ENCODE measurements at places on chromosomes 3 and 15. TPM values are rescaled to one million over a fixed set of nuclear protein-coding genes. Genes with fewer than 3 reads are reported as not detected.
A peak's percentile ranks its signal among the peaks of the same experiment; 100 is the strongest.

SPESP1 gene
- total RNA-seq, result 7.6 TPM

TRH gene
- total RNA-seq, result not detected

CHDH gene
- 3.7 TPM for total RNA-seq

PRICKLE2 gene
- total RNA-seq, result 8.7 TPM

CHRNA3 gene
- total RNA-seq, result 0.25 TPM

GRCh38 chr3:182226995-182227394 is 515.3 kb downstream of the SOX2 start:
- DNase-seq, result no peak

- DNase-seq, result peak; percentile 74
Measured at GRCh38 chr15:31326875-31327668, 437 bp downstream of the KLF13 start.

GRCh38 chr15:73959012-73959581 is 32.8 kb downstream of the LOXL1 start:
- no peak for DNase-seq

DNA sequence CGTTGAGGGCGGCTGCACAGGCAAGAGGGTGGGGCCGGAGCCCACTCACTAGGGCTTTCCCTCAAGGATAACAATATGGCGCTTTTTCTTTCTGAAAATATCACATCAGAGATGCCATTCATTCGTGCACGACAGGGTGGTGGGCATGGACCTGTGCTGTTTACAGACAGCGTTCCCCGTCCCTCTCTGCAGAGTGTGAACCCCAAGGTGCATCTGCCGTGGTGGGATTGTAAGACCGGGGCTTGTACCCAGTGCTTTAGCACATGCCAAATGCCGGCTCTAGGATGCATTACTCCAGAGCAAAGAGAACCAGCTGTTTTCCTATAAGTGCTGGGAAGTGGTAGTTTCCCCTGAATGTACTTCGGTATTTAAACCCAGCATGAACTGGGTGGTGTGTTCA is 37.0 kb downstream of the CHDH start:
- no peak for DNase-seq

DNA sequence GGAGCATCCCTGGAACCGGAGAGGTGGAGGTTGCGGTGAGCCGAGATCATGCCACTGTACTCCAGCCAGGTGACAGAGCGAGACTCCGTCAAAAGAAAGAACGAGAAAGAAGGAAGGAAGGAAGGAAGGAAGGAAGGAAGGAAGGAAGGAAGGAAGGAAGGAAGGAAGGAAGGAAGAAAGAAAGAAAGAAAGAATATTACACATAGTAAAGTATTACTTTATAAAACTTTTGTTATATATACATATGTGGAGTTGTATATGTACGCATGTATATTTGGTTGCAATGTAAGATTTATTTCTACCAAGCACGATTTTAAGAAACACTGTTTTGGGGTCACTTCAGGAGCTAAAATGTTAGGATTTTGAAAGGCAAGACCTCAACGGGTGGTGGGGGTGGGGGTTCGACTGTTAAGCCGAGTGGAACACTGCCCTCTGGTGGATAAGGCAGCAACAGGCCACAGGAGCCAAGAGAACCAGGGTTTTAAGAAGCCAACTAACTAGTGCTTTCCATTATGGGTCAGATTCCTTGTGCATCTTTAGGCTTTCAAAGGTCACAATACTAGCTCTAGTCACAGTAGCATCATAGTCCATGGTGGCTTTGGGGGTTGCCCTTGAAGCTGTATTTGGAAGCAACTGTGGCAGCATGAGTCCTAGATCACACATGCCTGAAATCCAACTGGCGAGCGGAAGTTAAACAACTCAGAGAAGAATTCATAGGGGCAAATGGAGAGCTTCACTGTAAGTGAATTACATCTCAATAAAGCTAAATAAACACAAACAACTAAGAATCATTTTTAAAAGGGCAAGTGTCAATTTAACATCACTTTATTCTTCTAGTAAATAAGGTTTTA is 22.5 kb downstream of the GLB1 start:
- peak; percentile 45 for DNase-seq

DNA sequence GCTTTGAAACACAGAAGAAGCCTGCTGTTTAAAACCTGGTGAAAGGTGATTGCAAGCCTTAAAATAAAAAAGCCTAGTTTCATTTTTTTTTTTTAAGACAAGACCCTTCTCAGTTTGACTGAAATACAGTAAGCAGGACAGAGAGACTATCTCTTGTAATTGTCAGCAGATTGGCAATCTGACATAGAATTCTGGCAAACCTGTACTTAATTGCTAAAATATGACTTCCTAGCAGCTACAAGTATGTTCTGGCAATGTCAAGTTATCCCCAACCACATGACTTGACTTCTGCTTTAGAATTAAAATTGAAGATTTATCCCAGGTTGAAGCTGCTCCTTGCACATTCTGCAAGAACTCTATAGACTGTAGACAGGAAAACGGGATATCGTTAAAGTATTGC is 232.8 kb upstream of the NR2F2 start:
- no peak for DNase-seq

DNA sequence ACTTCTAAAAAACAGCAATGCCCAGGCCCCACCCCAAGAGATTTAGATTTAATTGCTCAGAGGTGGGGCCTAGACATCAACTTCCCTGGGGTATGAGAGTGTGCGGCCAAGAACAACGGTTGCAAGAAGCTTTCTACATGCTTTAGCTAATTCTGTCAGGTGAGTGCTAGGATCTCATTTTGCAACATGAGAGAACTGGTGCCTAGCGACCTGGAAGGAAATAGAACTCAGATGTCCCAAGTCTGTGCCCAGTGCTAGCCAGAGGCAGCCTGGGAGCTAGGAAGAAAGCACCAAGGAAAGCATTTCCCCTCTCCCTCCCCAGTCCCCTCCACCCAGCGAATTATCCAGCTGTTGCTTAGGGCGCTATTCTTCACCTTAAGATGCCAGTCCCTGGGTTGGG is 22.9 kb upstream of the HRH1 start:
- no peak for DNase-seq

DNA sequence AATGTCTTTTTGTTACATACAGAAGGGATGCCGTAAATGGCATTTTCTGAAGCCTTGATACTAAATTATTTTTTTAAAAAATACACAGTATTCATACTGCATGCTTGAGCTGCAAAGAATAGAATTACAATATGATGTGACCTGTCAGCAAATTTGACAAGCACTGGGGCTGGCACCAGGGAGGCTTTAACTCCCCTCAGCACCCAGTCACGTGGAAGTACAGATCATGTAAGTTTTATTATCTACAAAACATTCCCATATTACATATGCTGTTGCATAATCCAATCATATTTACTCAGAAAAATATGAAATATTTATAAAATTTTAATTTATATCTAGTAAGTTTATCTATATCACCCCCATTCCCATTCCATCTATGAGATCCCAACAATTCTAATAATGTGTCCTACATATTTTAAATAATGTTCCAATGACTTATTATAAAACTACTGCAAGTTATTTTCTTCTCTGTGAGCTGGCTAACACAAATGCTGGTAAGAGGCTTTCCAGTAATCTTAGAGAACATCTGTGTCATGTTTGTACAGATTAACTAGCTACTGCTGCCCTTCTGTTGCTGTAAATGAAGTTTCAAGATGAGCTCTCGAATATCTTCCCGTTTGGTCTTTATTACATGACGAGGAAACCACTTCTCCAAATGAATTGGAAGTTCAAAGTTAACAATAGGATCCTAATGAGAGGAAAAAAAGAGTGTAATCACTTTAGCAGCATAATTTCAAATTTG is 5.2 kb upstream of the IMPG2 start:
- no peak for DNase-seq

GRCh38 chr15:38091078-38091645 is 156.7 kb downstream of the TMCO5A start:
- no peak for DNase-seq

- no peak for DNase-seq
Measured at GRCh38 chr15:57534281-57534680, 57.4 kb upstream of the MYZAP start.

GRCh38 chr3:101193957-101194356 is 126.4 kb downstream of the IMPG2 start:
- no peak for DNase-seq

DNA sequence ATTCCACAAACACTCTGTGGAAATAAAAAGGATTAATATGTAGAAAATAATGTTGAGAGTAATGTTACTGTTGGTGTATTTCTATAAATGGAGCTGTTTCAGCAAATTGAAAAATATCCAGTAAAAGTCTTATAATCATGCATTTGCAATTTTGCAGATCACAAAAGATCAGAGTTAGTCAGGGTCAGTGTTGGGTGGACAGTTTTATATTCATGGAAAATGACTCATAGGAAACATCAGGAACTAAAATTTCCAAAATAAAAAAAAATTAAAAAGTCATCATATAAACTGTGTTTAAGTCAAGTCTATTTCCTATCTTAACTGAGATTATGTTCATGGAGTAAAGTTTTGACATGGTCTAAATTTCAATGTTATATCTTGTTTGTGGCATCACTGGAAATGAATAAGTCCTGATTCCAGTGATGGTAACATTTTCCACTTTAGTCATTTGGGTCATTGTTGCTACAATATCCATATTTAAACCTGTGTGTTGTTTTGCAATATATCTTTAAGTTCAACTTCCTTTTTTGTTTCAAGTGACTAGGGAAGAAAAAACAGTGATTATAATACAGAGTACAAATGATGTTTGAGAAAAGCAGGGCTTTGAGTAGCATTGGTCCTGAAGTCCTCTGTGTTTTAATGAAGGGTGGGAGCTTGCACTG is 37.8 kb downstream of the MITF start:
- DNase-seq, result no peak

GRCh38 chr3:171620825-171621434 is 160.7 kb upstream of the TNIK start:
- DNase-seq, result no peak

- DNase-seq, result no peak
Measured at GRCh38 chr3:113276751-113277080, 65.4 kb downstream of the BOC start.

DNA sequence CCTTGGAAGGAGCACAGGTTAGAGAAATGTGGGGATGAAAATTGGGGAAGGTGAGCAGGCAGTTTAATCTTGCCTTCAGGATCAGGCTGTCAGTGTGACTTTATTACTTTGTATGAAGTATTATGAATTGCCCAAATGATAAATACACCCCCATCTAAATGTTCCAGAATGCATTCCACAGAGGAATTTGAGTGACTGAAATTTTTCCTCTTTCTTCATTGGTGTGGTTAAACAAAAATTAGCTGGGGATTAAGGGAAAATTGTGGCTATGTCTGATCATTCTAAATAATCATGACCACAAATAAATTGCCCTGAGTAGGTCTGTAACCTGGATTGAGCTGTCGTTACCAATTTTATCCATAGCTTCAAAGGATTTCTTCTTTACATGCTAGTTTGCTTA is 33.5 kb downstream of the FAM98B start:
- DNase-seq, result no peak

GRCh38 chr3:52866427-52866826 is 30.9 kb downstream of the STIMATE start:
- no peak for DNase-seq

Data from left ventricle myocardium inferior (tissue), 1 donor.